Thoracic aorta (tissue), 2 donors: ENCODE measurements at places on chromosomes 1 and 21.

DNA sequence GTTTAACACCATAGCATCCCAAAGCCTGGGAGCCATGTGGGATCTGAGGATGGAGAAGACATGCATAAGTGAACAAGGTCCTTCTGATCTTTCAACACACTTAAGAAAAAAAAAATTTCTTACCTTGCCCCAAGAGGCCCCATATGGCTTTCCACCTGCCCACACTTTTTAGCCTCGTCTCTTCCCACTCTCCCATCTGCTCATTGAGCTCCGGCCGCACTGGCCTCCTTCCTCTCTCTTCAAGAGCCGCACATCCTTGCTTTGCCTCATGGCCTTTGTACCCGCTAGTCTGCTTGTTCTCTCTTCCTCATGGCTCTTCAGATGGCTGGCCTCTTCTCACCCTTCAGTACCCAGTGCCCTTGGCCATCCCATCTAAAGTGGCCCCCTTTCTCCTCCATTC, 70.2 kb upstream of the PDE4B start:
- DNase-seq, result no peak

GRCh38 chr1:47215713-47216112, 16.3 kb downstream of the TAL1 start:
- DNase-seq, result no peak

GRCh38 chr1:156754219-156754618, 2.7 kb upstream of the HDGF start:
- no peak for DNase-seq

- no peak for DNase-seq
Measured at GRCh38 chr1:230144010-230144614, 77.1 kb downstream of the GALNT2 start.

DNA sequence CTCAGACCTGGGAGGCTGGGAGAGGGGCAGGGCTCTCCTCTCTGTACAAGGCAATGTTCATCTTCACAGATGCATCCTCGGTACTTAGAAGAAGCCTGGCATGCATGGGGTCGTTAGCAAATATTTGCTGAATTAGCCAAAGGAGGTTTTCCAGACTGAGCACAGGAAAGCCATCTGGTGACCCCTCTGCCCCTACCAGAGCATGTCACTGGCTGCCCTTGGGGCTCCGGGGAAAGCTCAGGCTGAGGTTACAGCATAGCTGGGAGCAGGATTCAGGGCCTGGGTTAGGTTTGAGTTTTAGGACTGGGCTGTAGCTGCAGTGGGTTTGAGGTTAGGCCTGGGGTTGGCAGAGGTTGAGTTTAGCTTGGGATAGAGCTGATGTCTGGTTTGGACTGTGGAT, 43.4 kb upstream of the ZBTB40 start:
- DNase-seq, result no peak

GRCh38 chr1:229365569-229365968, 22.7 kb upstream of the CCSAP start:
- DNase-seq, result no peak

DNA sequence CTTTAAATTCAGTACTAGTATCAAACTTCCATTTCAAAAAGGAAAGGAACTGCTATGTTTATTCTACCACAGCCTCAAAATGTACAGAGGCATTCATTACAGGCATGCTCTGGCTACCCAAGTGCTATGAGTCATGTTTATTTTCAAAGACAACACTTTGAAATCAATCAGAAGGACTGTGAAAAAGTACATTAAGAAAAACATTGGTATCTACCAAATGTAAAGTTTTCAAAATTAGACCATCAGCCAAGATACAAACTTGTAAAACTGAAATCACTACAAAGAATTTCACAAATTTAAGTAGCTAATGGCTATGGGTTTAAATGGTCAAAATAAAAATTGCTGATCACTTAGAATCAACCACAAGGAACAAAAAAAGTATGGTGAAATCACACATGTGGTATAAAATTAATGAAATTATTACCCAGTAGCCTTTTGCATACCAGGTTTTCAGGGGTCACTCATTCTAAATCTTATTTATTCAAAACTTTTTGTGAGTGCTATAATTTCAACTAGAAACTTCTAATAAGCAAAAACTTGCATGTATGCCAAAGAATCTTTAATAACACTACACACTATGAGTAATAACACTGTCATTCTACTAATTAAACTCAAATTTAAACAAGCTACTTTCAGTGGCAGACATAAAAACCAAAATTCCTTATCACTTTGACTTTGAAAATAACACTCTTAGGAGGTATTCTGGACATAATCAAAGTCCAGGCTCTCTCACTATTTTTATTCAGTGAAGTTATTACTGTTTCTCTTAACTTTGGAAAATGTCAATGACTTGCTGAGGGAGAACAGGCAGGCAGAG, 49.2 kb downstream of the ENAH start:
- no peak for DNase-seq

- no peak for DNase-seq
Measured at GRCh38 chr1:27595597-27595996, 8.3 kb downstream of the AHDC1 start.

DNA sequence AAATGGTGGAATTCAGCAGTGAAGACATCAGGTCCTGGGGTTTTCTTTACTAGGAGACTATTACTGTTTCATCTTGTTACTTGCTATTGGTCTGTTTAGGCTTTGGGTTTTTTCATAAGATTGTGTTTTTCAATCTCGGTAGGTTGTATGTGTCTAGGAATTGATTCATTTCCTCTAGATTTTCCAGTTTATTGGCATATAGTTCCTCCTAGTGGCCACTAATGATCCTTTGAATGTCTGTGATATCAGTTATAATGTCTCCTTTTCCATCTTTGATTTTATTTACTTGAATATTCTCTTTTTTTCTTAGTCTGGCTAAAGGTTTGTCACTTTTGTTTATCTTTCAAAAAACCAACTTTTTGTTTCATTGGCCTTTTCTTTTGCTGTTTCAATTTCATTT, 233.0 kb downstream of the RWDD3 start:
- DNase-seq, result no peak

DNA sequence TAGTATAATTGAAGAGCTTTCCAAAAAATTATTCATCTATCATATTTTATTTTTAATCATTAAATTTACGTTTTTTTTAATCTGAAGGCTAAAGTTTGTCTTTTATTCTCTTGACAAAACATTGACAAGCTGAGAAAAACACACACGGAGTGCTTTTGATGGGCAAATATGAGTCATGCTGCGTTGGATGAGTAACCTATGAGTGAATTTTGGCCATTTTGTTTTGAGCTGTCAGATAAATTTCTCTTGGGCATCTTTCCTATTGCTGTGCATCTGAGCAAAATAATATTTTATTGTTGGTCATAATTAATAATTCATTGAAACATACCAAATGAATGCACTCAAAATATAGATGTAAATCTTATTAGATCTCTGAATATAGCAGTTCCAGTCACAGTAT, 1144.1 kb upstream of the ADGRL2 start:
- no peak for DNase-seq

- no peak for DNase-seq
Measured at GRCh38 chr1:230152999-230153398, 86.0 kb downstream of the GALNT2 start.

GRCh38 chr1:175784831-175785230, 41.4 kb upstream of the TNR start:
- DNase-seq, result no peak

DNA sequence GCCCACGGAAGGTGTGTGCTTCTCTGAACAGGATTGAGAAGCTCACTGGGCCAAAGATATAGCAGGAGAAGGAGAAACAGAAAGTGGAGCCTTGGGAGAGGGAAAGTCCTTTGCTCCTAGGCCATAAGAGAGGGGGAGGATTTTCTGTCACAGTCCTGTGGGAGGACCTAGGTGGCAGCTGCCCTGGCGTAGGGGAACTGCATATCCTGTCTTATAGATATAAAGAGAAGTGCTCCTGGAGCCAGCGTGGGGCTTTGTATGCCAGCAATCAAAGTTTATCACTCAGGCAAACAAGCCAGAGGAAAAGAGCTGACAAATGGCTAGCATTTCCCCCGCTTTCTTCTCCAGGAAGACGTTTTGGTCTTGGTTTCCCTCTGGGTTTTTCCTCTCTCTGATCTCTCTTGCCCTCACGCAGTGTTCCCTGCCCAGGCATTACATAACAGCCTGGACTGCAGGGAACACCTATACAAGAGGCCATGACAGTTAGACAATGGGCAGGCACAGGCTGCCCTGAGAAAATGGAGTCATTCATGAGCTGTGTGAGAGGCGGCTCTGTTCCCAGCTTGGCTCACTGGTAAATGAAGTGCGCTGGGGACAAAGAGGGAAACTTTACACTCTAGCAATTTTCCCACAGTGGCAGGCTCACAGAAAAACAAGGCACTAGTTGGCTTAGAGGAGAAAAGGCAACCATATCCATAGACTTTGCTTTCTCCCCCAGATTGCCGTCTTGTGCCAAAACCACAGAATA, 52.5 kb upstream of the ZNF648 start:
- DNase-seq, result no peak

- DNase-seq, result no peak
Measured at GRCh38 chr21:26739189-26739588, 106.0 kb downstream of the ADAMTS1 start.

DNA sequence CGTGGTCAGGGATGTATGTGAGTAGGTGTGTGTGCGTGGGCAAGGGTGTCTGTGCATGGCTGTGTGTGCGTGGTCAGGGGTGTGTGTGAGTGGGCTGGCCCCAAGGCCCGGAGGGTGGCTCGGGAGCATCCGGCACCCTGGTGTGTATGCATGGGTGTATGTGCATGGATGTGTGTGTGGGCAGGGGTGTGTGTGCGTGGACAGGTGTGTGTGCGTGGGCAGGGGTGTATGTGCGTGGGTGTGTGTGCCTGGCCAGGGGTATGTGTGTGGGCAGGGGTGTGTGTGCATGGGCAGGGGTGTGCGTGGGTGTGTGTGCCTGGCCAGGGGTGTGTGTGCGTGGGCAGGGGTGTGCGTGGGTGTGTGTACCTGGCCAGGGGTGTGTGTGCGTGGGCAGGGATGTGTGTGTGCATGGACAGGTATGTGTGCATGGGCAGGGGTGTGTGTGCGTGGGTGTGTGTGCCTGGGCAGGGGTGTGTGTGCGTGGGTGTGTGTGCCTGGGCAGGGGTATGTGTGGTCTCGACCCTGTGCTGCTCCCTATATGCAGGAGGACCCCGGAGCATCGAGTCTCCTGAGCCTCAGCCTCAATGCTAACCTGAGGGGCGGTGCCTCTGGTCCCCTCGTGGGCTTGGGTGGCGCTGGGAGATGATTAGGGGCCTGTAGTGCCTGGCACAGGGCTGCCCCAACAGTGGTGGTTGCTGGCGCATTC, 16.3 kb downstream of the ARHGEF16 start:
- no peak for DNase-seq

- no peak for DNase-seq
Measured at GRCh38 chr1:55070293-55071164, 31.2 kb downstream of the PCSK9 start.

GRCh38 chr1:20478057-20478635, 7.9 kb downstream of the CAMK2N1 start:
- DNase-seq, result no peak

DNA sequence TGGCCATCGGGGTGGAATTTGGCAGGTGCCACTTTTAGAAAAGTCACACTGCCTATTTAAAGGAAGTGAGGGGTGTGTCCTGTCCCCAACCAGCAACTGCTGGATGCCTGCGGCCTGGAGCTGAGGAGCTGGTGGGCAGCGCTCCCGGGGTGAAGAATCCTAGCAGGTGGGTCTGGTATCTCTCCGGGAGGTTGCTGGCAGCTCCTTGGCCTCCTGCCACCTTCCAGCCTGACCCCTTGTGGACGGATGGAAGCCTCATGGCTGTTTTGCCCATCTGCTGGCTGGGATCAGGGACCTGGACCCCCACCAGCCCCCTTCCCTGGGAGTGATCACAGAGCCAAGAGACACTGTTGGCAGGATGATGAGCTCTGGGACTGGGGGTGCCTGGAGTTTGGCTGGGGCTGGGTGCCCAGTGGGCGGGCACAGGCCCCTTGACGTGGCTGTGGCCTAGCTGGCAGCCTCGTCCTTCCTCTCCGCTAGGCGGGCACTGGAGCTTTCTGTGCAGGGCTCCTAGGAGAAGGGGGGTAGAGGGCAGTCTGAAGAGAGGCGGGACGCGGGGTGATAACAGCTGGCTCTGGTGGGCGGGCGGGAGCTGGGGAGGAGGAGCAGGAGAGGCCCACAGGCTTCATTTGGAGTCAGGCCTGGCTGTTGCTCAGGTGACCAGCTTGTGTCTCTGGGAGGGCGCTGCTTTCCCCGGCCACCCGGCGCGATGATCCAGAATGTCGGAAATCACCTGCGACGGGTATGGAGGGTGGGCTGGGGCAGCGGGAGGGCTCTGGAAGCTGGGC, at the start of gene ACOT11:
TSS of gene ACOT11 (plus strand) at position 628 of the 788 bp plus-strand sequence. CDS start at position 710, 82 bp downstream.
- DNase-seq, result peak; percentile 63

DNA sequence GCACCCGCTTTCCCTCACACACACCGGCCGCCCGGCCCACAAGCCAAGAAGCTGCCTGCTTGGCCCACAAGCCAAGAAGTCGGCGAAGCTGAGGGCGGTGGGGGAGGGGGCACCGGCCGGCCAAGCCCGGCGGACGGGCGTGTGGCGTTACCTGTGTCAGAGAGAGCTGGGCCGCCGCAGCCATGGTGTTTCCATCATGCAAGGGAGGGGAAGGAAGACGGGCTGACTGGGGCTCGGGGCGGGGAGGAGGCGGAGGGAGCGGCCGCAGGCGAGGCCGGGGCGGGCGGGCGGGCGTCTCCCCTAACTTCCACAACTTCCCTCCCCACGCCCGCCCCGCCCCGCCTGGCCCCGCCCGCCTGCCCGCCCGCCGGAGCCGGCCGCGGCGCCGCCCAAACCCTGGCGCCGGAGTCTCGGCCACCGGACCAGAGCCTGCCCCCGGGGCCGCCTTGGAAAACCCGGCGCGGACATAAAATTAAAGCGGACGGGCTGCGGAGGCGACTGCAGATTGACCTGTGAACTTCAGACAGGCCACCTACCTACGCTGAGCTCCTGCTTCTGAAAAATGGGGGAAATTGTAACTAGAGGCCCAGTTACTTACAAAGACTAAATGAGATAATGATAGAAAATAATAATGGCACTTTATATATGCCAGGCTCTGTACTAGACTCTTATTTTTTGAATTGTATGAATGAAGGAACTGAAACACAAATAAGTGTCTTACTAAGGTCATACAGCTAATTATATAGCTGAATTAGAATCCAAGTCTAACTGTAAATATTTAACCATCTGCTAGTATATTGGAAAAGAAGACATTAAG, at the start of gene EPS15:
TSS of gene EPS15 (minus strand) at position 219 of the 817 bp plus-strand sequence. CDS start at position 184, 35 bp downstream.
- DNase-seq, result peak; percentile 38

GRCh38 chr1:6447016-6447817, 18.8 kb downstream of the TNFRSF25 start:
- DNase-seq, result no peak

- no peak for DNase-seq
Measured at GRCh38 chr1:46520063-46520911, 30.7 kb downstream of the DMBX1 start.

DNA sequence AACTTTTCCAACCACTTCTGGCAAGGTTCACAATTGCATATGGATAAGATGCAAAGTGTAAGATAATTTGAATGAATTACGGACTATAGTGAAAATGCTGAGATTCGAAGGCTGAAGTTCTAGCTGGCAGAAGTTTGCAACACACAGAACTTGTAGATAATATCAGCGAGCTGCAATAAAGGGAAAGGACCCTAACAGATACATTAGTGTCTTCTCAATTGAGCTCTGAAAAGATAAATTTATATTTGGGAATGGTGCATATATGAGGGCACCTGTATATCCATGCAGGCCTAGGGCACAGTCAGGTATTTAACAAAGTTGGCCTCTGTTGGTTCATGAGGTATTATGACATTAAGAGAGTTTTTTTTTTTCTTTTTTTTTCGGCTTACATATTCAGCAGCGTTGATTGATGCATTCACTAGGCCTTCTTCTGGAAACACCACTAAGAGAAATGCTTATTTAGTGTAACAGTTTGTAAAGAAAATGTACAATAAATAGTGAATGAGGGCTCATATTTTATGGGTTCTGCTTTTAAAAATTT, 2.2 kb downstream of the NFIA start:
- DNase-seq, result no peak

GRCh38 chr1:201126832-201127754, at the start of gene ASCL5:
Gene ASCL5, minus strand, starts transcription at chr1:201127184. Its CDS starts 11,812 bp downstream, at chr1:201115372.
- DNase-seq, result no peak
